GM23338 (cell line): ENCODE measurements at places on chromosomes 3 and 15.
A peak's percentile ranks its signal among the peaks of the same experiment; 100 is the strongest.

DNA sequence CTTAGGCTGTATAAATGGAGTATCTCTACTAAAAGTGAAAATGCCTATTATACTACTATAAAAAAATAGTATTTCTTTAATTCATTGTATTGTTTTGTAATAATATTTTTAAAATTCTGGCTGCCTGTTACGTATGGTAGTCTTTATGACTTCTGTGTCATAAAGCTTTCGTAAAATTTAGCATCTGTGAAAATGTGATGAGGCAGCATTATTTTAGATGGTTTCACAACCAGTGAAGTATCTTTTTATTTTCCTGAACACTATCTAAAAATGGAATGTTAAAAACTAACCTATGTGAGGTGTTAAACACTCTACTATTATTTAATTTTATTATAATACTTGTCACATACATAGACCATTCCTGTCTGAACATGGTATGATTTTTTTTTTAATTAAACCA, 46.2 kb downstream of the LRCH3 start:
- DNase-seq = no peak

GRCh38 chr15:99925661-99926461, 192.6 kb upstream of the LYSMD4 start:
- DNase-seq = peak; percentile 65

GRCh38 chr3:16604433-16604832, 790 bp downstream of the DAZL start:
- peak; percentile 44 for DNase-seq

DNA sequence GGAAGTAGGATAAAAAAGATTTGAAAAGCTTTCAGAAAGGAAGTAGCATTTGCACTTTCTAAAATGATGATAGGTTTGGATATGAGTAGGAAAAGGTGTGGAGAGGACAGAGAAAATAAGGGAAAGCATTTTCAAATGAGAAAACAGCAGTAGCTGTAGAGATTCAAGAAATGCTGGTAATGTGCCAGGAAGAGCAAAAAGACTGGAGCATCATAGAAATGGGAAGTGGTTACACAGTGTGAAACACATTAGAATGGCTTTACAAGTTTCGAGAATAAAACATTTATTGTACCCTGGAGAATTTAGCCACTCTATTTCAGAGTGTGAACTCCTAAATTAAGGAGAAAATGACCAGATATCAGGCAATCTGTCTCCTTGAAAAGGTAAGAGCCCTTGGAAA, 108.3 kb upstream of the CHL1 start:
- no peak for DNase-seq

- peak; percentile 40 for DNase-seq
Measured at GRCh38 chr3:48588230-48588629, 6.9 kb downstream of the COL7A1 start.

- DNase-seq = no peak
Measured at GRCh38 chr3:186451371-186451770, 89.3 kb upstream of the DGKG start.

DNA sequence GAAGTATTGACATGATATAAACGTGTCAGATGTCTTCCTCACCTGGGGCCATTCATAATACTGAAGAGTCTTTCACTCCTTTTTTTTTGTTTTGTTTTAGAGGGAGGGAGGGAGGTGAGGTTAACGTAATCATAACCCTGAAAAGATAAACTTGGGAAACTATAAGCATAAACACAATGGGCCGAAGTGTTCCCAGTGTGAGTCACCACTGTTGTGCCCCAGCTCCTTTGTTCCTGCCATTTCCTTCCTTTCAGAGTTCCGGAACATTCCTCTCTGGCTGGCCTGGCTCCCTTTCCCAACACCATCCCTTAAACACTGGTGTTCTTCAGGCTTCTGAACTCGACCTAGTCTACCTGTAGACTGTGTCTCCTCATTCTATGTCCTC, 18.6 kb downstream of the PLD1 start:
- peak; percentile 65 for DNase-seq

- no peak for DNase-seq
Measured at GRCh38 chr3:136414476-136414875, 164.3 kb downstream of the PCCB start.

GRCh38 chr3:193049935-193050334, 132.3 kb upstream of the MB21D2 start:
- DNase-seq = no peak

- DNase-seq = peak; percentile 37
Measured at GRCh38 chr3:156899951-156900350, 73.8 kb downstream of the LEKR1 start.

- DNase-seq = no peak
Measured at GRCh38 chr3:64099316-64099715, 76.0 kb upstream of the PSMD6 start.

GRCh38 chr15:49848282-49848724, 227.5 kb downstream of the DTWD1 start:
- no peak for DNase-seq

DNA sequence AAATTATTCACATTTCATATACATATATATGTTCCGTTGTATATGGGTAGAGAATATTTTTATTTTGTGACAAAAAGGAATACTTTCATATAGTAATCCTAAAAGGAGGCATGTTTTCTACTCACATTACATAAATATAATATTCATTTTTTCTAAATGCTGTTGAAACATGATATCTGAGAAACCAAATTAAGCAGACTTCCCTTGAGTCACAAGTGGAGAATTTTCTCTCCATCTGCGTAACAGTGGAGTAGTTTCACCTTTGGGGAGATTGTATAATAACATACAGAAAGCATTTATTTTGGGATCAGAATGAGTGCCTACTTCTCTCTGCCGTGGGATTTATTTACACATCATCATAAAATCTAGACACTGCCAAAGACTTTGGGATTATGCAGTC, 849.8 kb downstream of the NSUN3 start:
- DNase-seq = no peak

DNA sequence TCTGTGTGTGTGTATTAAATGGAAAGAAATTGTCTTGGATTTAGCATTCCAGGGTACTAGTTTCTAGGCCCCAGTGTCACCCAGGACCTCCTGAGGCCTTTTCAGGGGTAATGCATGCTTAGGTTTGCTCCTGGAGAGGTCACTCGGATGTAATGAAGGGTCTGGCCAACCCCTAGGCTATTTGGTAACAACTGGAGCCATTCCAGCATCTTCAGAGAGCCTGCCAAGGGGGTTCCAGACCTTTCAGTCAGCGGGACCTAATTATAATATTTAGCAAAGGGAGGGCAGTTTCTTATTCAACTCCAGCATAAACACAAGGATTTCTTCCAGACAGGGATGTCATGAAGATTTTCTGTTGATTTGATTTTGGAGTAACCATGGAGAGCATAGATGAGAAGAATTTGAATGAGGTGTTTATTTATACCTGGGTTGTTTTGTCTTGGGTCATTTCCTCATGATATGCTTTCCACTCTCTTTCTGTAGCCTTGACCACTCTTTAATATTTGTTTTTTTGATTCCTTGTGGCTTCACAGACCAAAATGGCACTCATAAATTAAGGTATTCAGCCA, 17.4 kb downstream of the KAT2B start:
- no peak for DNase-seq

GRCh38 chr15:26011916-26012315, 148.8 kb upstream of the ATP10A start:
- DNase-seq = no peak

DNA sequence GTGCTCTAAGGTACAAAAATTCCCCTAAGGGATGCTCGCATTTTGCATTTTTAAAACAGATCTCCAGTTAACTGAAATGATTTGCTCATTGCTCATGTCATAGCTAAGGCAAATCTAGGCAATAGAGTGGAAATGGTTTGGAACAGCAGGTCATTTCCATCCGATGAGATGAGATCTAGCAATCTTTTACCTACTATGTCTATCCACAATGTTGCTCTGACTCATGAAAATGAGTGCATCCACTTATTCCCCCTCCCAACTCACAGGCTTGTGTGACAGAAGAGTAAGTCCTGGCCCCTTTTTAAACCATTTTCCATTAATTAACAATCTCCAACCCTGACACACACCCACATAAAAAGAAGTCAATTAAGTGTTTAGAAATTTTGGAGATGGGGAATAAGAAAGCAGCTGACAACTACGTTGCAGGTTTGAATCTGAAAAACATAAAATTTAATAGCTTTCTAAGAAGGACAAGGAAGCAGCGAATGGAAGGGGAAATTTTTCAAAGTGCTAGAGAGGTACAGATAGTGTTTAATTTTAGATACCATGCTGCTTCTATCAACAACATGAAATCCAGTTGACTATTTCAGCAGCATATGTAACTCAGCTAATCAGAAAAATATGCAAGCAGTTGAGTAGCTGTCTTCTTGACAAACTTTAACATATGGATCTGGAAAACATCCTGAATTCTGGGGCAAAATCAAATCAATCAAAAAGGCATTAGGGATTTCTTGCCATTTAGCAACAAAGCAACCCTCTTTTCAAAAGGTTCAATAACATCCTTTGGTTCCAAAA, 112.0 kb downstream of the TMCO5A start:
- DNase-seq = no peak

- DNase-seq = peak; percentile 61
Measured at GRCh38 chr3:192408007-192408646, 319.2 kb downstream of the FGF12 start.

- DNase-seq = peak; percentile 41
Measured at GRCh38 chr3:156251424-156251823, 131.0 kb downstream of the KCNAB1 start.

DNA sequence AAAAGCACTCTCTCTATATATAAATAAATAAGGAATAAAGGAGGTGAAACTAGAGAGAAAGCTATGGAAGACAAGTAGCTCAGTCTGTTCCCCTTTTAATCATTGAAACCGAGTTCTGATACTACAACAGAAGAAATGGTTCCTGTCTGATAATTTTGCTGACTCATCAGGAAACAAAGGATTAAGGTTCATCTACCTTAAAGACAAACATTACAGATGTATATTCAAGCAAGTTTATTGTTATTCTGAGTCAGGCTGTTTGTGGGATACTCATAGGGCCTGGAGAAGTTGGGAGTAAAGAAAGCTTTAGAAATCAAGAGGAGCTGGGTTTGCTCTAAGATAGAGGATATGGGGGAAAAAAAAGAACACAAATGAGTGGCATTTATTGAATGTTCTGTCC, 566.0 kb downstream of the ROBO2 start:
- DNase-seq = no peak

- DNase-seq = peak; percentile 60
Measured at GRCh38 chr15:31150732-31151231, 49.3 kb upstream of the TRPM1 start.

DNA sequence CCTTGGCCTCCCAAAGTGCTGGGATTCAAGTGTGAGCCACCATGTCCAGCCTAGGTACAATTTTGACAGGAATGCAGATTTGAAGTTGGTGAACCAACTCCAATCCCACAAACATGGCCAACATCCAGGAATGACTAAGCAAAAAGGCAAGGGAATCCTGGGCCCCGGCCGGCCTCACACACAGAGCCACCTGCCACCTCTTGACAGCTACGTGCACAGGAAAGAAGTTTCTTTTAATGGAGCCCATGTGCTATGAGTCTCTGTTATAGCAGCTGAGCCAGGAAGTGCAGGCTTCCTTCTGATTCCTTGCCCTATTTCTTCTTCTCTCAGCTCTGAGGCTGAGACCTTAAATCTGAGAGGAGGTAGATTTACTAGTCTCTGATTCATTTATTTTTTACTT, 8.8 kb downstream of the TMEM40 start:
- no peak for DNase-seq

DNA sequence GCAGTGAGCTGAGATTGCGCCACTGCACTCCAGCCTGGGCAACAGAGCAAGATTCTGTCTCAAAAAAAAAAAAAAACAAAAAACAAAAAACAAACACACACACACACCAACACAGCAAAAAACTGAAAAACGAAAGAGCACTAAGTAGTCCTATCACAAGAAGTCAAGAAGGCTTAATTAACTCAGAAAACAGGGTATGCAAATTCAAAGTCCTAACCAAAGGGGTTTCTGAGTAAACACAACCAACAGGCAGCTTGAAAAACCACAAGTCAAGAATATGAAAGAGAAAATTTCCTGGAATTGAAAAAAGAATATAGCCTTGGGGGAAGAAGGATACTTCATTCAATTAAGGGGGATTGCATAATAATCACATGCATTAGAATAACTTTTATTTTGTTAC, 37.7 kb upstream of the PARP14 start:
- no peak for DNase-seq

- DNase-seq = no peak
Measured at GRCh38 chr3:197468167-197468566, 87.6 kb downstream of the BDH1 start.

- DNase-seq = no peak
Measured at GRCh38 chr3:185341616-185342458, 21.1 kb upstream of the MAP3K13 start.

DNA sequence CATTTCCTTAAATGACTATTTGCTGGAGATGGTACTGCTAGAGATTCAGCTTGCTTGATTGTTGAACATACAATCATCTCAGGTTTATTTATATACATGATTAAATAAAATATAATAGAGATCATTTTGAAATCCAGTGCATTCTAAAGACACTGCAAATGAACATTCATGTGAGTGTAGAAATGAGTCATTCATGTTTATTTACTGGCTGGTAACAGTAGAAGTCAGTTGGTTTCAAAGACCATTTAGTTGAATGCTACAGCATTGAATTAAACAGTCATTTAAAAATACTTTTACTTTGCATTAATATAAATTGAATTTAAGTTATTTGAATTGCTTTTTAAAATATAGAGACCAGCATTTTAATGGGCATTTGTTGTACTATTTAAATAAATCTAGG, 551.9 kb upstream of the GOLIM4 start:
- no peak for DNase-seq

GRCh38 chr3:46490338-46491084, 7.3 kb upstream of the RTP3 start:
- DNase-seq = no peak
